ENCODE measurements at places on chromosomes 2 and 18. TPM values are rescaled to one million over a fixed set of nuclear protein-coding genes. Genes with fewer than 3 reads are reported as not detected.

DNA sequence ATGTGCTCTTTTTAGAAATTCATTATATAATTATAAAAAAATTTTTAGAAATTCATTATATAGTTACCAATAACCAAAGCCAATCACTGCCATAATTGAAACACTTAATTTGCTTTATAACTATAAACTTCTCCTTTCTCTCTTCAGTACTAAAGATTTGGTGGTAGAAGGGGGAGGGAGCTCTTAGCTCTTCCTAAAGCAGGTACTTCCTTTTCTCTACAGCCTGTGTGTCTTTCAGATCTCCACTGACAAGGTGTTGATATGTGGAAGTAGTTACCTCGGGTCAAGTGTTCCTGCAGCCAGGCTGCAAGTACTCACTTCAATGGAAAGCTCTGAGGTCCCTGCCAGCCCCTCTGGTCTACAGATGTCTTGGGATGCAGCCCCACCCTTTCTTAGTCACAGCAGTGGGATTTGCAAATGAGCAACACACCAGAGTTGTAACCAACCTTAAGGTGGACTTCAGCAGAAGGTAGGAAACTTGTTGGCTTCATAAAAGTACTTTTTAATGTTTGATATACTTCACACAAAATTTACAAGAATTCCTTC is 690.0 kb downstream of the ARHGAP15 start:
- no peak for DNase-seq
- H3K27me3 ChIP-seq = no peaks in the 10 kb centered on the region
- no peak overlapping the region for H3K27ac ChIP-seq
- no peak overlapping the region for H3K4me3 ChIP-seq

UGT1A10 gene
- total RNA-seq = not detected

GRCh38 chr2:220452561-220452960 is 825.1 kb downstream of the SLC4A3 start:
- no peaks in the 10 kb centered on the region for H3K4me1 ChIP-seq
- H3K4me3 ChIP-seq = no peak overlapping the region
- DNase-seq = no peak
- H3K36me3 ChIP-seq = no peaks in the 10 kb centered on the region
- H3K27ac ChIP-seq = no peak overlapping the region

GRCh38 chr2:179712825-179713224 is 148.6 kb downstream of the ZNF385B start:
- no peak overlapping the region for H3K4me3 ChIP-seq
- H3K27me3 ChIP-seq = no peaks in the 10 kb centered on the region
- no peak for DNase-seq
- H3K36me3 ChIP-seq = no peaks in the 10 kb centered on the region

DNA sequence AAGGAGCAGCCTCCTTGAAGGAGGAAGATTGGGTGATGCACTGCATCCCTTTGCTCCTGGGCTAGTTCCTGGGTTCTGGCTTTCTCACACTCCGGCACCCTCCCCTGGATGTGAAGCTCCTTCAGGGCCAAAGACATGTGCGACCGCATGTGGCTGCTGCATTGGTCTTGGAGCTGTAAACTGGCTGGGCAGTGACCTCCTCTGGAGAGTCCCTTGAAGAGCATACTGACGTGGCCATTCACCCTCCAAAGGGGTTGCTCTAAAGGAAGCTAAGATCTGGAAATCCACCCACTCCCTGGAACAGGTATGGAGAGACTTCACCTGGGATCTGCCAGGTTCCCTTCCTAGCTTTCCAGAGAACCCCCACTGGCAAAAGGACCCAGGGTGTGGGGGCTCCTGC is 62.1 kb downstream of the TMEM17 start:
- H3K27ac ChIP-seq = no peak overlapping the region
- no peaks in the 10 kb centered on the region for H3K36me3 ChIP-seq
- no peaks in the 10 kb centered on the region for H3K27me3 ChIP-seq
- no peak overlapping the region for H3K4me3 ChIP-seq
- DNase-seq = no peak
- peaks cover 13% of the 10 kb centered on the region for H3K4me1 ChIP-seq

RIF1 gene
- total RNA-seq = 44.2 TPM

All from GM12878 (cell line).